ENCODE measurements at places on chromosomes 11 and 22.

GRCh38 chr11:95295382-95296149 lies 64.6 kb upstream of the SESN3 start:
- DNase-seq = no peak

- DNase-seq = peak; percentile 32
Measured at GRCh38 chr11:36622431-36623136, 24.5 kb upstream of the RAG2 start.

- DNase-seq = peak; percentile 23
Measured at GRCh38 chr11:31813391-31814175, 2.5 kb upstream of the PAX6 start.

GRCh38 chr22:28909375-28909774 lies 26.0 kb downstream of the ZNRF3 start:
- DNase-seq = no peak

DNA sequence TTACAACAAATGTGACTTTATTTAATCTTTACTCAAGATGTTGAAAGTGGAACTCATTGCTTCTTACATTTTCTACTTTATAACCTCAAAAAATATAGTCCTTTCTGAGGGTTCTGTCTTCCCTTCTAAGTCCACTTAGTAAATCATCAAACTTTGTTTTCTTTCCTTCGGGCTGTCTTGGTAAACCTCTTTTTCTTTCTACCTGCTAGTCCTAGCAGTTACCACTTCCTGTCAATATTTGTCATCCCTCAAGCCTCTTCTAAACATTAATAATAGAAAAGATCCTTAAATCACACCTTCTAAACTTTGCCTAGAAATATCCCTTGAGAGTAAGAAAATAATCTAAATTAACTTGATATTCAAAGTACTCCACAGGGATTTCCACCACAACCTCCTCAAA lies 580.4 kb downstream of the CNTN5 start:
- no peak for DNase-seq

GRCh38 chr11:135027461-135027860 lies 615.4 kb upstream of the B3GAT1 start:
- no peak for DNase-seq

- peak; percentile 50 for DNase-seq
Measured at GRCh38 chr22:41447435-41448188, 1.0 kb upstream of the TOB2 start.

DNA sequence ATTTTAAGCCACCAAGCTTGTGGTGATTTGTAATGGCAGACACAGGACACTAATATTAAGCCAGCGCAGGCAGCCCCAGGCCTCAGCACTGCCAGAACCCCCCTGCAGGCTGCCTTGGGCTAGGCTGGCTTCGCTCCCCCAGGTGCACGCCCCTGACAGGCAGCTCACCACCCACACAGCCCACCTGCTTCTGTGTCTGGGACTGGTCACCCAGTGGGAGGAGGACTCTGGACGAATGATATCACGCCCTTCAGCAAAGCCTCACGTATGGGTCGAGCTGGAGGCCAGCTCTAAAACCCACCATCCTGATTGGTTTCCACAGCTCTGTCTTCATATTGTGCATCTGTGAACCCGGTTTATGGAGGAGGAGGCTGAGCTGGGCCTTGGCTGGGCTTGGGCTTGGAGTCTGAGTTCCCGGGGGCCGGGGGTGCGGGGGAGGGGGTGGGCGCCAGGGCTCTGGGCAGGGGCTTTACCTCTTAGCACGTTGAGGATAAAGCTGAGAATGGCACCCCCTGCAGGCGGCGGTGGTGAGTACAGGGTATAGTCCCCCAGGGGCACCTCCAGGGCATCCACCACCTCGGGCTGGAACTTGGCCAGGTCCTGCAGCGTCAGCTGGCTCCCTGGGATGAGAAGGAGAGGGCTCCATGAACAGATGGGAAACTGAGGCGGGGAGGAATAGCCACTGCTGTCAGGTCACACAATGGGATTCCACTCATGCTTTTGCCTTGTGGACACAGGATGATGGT lies 13.8 kb downstream of the GGT5 start:
- peak; percentile 53 for DNase-seq

- no peak for DNase-seq
Measured at GRCh38 chr11:42003801-42004200, 544.3 kb upstream of the LRRC4C start.

- DNase-seq = no peak
Measured at GRCh38 chr22:20439928-20440575, 2.4 kb upstream of the SCARF2 start.

DNA sequence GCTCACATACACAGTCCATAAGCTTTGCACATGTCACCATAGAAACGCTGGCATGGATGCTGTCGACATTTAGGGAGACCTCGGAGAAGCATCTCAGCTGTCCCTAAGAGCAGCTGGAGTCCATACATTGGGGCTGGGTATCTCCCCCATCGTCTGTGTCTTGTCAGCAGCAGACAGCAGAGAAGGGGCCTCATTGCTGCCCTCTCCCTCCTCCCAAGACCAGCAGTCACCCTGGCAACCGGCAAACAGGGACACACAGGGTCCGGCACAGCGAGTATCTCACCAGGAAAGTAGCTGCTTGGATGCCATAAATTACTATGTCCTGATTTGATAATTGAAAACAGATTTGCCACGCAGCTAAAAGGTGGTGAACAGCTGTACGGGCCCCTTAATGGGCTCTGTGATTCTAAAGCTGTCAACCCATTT lies 84.4 kb downstream of the CD44 start:
- peak; percentile 81 for DNase-seq

- no peak for DNase-seq
Measured at GRCh38 chr11:40924915-40925314, 534.5 kb downstream of the LRRC4C start.

DNA sequence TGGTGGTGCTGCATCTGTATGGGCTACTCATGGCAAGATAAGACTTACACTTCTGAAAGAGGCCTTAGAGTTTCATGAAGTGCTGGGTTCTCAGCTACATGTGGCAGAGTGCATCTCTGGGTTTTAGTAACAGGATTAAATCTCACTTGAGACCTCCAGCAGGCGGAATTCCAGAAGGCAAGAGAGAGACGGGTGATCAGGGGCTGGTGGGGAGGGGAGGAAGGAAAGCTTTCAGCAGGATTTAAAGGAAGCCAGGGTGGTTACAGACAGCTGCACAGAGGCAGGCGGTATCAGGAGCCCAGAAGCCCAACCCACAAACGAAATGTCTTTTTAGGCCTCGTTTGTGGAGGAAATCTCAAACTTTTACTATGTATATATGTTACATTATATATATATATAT lies 56.2 kb upstream of the CD82 start:
- DNase-seq = no peak

DNA sequence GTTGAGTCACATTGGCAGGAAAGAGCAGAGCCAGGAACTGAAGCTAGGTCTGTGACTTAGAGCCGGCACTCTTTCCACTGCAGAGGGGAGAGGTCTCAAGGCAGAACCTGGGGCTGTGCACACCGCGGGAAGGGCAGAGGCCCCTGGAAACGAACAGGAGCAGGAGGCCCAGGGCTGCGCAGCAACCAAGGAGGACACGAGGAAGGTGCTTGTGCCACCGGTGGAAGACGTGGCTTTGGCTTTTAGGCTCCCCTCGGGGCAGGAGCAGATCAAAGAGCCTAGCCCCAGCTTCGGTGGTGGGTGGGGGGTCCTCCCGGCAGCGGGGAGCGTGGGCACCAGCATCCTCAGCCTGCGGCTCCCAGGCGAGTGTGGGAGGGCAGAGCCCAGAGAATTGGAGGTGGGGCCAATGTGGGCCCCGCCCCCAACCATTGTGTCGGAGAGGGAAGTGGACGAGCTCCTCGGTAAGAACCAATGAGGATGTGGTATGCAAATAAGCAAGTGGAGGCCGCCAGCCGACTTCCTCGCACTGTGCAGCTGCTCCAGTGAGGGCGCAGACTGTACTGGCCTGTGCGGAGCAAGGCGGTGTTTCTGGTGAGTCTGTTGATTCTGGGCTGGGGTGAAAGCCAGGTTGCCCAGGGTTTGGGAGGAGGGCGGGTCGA lies at the start of gene CCDC116:
TSS of gene CCDC116 (plus strand) at position 524 of the 659 bp plus-strand sequence. CDS start 422 bp downstream, outside the sequence.
- DNase-seq = peak; percentile 63

DNA sequence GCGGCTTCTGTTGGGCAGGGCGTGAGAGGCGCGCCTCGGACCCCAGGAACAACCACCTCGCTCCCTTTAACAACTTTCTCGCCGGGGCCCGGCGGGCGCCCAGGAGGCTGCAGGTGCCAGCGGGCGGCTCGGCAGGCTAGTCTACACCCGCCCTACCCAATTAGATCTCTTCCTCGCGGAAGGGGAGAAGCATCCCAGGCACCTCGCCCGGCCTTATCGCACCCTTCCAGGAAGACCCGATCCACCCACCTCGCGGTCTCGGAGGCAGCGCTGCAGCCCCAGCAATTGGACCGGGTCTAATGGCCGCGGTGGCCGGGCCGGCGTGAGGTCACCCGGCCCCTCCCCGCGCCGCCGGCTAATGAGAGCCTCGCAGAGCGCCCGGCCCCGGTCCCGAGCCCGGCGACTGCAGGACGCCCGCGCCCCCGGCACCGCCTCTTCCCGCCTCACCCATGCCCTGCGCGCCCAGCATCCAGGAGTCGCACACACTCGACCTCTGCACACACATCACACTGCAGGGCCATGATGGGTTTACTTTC lies at the start of gene PLAAT3:
TSS of gene PLAAT3 (minus strand) at position 298 of the 536 bp plus-strand sequence. CDS start 419 bp downstream, outside the sequence.
- DNase-seq = peak; percentile 87

DNA sequence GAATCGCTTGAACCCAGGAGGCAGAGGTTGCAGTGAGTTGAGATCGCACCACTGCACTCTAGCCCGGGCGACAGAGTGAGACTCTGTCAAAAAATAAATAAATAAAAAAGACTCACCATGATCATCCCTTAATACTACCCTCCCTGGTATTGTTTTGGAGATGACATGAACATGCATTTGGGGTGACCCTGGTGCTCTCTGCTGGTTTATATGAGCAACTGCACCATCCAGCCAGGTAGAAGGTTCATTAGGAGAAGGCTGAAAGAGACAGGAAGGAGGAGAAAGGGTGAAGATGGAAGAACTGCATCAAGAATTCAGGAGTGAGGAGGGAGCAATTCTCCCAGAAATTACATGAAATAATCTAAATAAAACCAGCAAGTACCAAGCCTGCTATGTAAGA lies 37.8 kb downstream of the SLC5A1 start:
- DNase-seq = peak; percentile 73

GRCh38 chr11:96741068-96741467 lies 351.3 kb downstream of the JRKL start:
- DNase-seq = no peak

DNA sequence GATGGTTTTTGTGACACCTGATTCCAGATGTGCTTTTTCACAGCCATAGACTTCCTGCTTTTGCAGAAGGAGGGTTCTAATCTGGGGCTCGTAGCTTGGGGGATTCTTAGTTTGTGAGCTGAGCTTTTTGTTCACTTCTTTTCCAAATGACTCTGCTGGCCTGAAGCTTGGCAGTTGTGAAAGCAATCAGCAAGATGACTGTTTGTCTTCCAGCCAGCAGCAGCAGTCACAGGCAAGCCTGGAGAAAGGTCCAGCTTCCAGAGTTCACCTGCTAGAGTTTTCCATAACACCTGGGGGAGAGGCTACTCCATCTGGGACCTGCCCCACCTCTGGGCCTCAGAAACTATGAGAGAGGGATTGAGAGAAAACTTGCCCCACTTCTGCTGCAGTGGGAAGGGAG lies 4.1 kb downstream of the MARK2 start:
- no peak for DNase-seq

GRCh38 chr22:41198027-41198580 lies 7.0 kb upstream of the L3MBTL2 start:
- DNase-seq = peak; percentile 48

DNA sequence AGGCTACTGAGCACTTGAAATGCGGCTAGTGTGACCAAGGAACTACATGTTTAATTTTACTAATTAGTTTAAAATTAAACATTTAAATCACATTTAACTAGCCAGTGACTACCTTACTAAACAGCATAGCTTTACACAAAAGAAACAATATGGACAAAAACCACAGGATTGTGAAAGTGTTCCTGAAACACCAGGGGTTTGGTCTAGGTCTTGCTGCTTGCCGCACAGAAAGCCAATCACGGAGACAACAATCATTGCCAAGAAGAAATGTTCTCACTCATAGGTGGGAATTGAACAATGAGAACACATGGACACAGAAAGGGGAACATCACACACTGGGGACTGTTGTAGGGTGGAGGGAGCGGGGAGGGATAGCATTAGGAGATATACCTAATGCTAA lies 309.5 kb downstream of the C11orf87 start:
- no peak for DNase-seq

- DNase-seq = no peak
Measured at GRCh38 chr11:64838600-64839334, 5.7 kb downstream of the CDC42BPG start.

- no peak for DNase-seq
Measured at GRCh38 chr11:27420722-27421572, 51.6 kb downstream of the LGR4 start.

- no peak for DNase-seq
Measured at GRCh38 chr11:129698212-129698611, 117.4 kb upstream of the TMEM45B start.

- no peak for DNase-seq
Measured at GRCh38 chr22:28344918-28345703, 334.5 kb downstream of the TTC28 start.

- DNase-seq = no peak
Measured at GRCh38 chr11:115652094-115652493, 147.9 kb upstream of the CADM1 start.

DNA sequence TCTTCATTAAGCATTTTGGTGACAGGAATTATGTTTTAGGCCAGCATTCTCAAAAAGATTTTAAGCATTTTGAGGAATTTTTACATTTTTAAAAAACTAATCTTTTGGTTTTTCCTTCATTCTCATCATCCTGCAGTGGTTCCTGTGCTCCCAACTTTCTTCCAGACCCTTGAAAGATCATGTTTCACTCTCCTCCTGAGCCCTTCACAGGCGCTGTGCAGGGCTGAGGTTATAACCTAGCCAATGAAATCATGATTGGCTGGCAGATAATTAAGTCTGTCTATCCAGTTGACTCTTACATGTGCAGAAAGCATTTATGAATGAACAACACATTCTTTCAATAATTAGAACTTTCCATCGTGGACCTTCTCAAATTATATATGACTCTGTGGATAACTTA lies 226.3 kb downstream of the DDX10 start:
- DNase-seq = no peak

- DNase-seq = no peak
Measured at GRCh38 chr11:3153291-3153861, 11.7 kb downstream of the OSBPL5 start.

GRCh38 chr11:69554849-69555248 lies 73.4 kb downstream of the LINC01488 start:
- no peak for DNase-seq

DNA sequence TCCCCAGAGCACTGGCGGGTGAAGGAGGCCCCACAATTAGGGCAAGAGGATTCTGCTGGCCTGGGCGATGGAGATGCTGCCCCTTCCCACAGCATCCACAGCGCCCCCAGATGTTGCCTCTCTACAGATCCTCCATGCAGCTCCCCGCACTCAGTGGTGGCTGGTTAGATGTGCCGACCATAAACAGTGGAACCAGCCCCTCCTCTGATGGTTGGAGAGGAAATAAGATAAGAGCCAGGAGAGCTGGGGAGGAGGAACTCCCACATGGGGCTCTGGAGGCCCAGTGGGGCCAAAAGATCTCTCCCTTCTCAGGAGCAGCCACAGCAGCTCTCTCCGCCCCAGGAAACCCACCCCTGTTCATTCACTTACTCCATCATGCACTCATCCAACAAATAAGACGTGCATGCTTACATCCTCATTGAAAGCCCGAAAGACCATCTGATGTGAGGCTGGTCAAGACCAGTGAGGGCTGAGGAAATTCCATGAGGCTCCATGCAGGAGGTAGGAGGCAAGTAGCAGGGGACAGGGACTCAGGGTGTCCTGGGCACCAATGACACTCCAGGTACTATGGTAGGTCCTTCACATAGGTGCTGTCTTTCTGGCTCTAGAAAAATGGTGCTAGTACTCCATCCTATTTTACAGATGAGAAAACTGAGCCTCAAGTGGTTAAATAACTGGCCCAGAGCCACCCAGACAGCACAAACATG lies 1.5 kb downstream of the PTGDR2 start:
- DNase-seq = no peak
